Hematopoietic multipotent progenitor cell treated with erythropoietin and hydrocortisone succinate and interleukin-3 and kit ligand, for 6 days (in vitro differentiated cells): ENCODE measurements at places on chromosomes 2 and 18.

- no peak for DNase-seq
Measured at GRCh38 chr2:69145204-69145603, 132.2 kb downstream of the ANTXR1 start.

GRCh38 chr2:46097714-46098480, 199.3 kb upstream of the EPAS1 start:
- DNase-seq, result no peak

GRCh38 chr2:109497911-109498870, 115.6 kb downstream of the SEPTIN10 start:
- no peak for DNase-seq

DNA sequence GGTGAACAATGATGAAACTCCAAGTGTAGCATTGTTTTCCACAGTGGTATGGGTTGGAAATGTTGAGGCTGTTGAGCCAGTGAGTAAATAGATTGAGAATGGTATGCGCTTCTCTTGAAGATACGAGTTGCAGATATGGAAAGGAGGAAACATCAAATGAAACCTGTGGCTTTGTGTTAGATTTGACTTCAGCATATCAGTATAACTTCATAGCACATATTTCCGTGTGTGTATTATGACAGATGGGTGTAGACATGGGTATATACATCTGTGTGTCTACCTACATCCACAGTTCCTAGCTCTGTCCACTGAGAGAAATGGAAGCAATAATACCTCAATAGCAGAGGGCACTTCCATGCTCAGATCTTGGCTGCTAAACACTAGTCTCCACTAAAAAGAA, 8.0 kb downstream of the SNED1 start:
- no peak for DNase-seq

- no peak for DNase-seq
Measured at GRCh38 chr18:48672671-48673340, 134.0 kb downstream of the CTIF start.

- DNase-seq, result no peak
Measured at GRCh38 chr18:68991286-68991685, 193.4 kb downstream of the CCDC102B start.

- DNase-seq, result peak; percentile 75
Measured at GRCh38 chr2:216695401-216695821, at the start of gene IGFBP5. Gene IGFBP5, minus strand, starts transcription at chr2:216695549. Its CDS starts 774 bp downstream, at chr2:216694775.

- no peak for DNase-seq
Measured at GRCh38 chr18:45284174-45284573, 331.1 kb upstream of the SLC14A2 start.

- peak; percentile 69 for DNase-seq
Measured at GRCh38 chr2:233385489-233386044, 31.3 kb downstream of the DGKD start.

DNA sequence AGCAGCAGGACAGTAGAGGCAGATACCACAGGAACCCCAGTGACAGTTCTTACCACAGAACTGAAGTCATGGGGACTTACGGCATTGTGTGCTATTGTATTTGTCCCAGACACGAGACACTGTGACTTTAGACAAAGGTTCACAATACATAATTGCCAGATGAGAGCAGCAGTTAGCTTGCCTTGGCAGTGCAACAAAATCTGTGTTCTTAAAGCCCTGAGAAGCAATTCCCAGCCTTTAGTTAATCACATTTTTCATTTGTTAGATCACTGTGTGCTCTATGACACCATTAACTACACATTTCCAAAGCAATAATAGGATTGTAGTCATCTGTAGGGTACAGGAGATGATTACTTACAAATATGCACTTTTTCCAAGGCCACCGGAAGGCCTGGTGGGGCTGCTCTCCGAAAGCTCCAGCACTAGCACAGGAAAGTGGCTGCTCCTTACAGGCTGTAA, 97.5 kb upstream of the LDLRAD4 start:
- no peak for DNase-seq

DNA sequence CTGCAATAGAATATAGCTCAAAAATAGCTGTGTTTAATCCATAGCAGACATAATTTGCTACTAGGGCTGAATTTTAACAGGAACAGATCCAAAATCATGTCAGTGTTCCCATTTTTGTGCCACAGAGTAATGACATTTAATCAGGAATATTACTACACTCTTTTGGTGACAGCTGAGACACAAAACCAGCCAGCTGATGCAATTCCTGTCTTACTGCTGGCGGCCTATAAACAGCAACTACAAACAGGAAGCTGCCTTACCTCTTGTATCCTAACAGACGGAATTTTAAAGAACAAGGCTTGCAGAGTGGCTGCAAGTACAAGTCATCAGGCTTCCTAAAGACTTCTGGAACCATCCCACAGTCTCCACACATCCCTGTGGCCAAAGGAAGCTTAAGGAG, 218.1 kb downstream of the ZNF521 start:
- no peak for DNase-seq

DNA sequence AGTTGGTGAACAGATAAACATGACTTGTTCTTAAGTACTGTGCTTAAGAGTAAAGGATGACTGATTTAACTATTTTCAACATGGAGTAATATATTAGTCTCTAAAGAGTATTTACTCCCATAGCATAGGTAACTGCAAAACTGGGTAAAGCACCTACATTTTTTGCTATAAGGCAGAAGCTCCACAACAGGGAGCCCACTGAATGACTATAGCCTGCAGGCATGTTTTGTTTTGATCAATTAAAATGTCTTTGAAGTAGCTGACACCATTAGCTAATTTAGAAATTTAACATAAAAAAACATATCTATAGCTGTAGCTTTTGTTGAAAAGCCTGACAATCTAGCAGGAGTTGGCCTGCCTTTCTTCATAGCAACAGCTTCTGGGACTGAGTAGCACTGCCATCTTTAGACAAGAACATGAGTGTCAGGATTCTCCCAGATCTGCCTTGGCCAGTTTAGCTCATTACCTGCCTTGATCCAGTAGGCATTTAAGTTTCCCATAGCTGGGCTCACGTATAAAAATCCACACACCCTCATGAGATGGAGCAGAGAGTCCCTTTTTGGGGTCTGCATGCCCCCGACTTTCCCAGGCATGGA, 1935.1 kb upstream of the PIK3C3 start:
- DNase-seq, result no peak

DNA sequence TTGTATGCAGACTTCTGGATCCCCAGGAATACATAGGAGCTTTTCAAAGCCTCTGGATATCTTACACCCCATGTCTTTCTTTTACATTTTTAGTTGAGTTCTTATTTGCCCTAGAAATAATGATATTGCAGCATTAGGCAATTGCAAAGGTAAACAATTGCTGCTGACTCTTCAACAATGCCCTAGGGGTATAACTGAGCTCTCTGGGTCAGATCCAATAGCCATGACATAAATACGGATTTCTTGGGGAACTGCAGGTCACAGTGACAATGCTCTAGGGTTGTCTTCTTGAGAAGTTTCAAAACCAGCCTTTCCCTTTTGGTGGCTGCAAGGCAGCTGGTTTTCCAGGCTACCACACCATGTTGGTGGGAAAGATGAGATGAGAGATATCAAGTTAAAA, 16.5 kb upstream of the OR6B3 start:
- no peak for DNase-seq

GRCh38 chr18:44733069-44733753, 52.5 kb downstream of the SETBP1 start:
- DNase-seq, result peak; percentile 16

DNA sequence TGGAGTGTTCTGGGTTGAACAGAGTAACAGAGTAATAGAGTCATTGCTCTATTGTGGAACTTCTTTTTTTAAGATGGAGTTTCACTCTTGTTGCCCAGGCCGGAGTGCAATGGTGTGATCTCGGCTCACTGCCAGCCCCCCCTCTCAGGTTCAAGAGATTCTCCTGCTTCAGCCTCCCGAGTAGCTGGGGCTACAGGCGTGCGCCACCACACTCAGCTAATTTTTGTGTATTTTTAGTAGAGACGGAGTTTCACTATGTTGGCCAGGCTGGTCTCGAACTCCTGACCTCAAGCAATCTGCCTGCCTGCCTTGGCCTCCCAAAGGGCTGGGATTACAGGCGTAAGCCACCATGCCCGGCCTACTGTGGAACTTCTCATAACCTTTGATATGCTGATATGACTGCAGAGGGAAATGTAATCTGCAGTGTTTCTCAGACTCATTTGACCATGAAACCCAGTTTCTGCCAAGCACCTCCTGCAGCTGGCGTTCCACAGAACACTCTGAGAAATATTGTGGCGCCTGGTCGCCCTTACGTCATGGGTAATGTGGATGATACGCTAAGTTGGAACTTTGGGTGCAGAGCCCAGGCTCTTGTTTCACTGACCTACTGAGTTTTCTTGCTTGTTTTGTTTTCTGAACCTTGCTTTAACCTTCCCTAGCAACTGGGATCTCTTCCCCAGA, 213.8 kb downstream of the BCL2 start:
- DNase-seq, result no peak

- peak; percentile 80 for DNase-seq
Measured at GRCh38 chr2:218876562-218877219, 4.0 kb upstream of the WNT10A start.

DNA sequence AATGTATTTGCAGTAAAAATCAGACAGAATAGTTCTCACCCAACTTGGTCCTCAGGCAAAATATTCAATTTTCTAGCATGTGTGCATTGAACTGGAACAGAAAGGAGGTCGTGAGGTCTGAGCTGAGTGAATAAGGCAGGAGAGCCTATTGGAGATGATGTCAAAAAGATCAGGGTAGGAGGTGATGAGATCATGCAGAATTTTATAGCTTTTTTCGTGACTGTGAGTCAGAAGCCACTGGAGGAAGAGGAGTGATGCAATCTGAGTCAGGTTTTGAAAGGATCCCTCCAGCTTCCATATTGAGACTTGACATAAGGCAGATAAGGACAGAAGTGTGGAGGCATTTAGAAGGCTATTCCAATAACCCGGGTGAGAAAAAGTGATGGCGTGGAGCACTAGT, 299.5 kb upstream of the SOX11 start:
- DNase-seq, result no peak

DNA sequence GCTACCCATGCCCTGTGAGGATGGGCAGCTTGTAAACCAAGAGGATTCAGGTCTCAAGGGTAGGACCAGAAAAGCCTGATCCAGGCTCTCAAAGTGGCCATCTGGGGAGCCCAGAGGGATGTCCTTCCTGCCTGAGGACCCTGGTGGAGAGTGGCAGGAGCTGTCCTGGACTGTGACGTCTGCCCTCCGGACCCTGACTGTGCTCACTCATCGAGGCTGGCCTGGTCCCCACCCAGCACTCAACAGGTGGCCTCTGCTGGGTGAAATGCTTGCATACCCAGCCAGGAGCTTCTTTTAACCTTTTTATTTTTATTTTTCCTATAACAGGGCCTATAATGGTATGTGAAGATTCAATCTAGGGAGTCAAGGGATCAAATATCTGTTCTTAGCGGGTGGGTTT, 24.5 kb downstream of the CREG2 start:
- no peak for DNase-seq

GRCh38 chr18:47448956-47449355, 197.5 kb upstream of the SKOR2 start:
- DNase-seq, result no peak

DNA sequence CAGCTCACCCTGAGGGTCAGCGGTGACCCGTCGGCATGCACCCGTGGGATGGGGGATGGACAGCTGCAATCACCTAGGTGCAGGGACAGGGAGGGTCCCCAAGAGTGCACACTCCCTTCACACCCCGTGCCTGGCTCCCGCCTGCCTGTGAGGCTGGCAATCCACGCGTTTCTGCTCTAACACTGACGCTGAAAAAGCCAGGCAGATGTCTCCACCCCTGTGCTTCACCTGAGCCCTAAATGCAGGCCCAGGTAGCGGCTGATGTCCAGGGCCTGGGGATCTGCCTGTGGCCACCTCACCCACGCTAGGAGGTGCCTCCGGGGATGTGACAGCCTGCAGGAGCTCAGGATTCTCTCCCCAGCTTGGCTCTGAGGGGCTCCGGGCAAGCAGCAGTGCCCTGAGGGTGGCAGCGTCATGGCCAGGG, 212.0 kb upstream of the SALL3 start:
- DNase-seq, result no peak

DNA sequence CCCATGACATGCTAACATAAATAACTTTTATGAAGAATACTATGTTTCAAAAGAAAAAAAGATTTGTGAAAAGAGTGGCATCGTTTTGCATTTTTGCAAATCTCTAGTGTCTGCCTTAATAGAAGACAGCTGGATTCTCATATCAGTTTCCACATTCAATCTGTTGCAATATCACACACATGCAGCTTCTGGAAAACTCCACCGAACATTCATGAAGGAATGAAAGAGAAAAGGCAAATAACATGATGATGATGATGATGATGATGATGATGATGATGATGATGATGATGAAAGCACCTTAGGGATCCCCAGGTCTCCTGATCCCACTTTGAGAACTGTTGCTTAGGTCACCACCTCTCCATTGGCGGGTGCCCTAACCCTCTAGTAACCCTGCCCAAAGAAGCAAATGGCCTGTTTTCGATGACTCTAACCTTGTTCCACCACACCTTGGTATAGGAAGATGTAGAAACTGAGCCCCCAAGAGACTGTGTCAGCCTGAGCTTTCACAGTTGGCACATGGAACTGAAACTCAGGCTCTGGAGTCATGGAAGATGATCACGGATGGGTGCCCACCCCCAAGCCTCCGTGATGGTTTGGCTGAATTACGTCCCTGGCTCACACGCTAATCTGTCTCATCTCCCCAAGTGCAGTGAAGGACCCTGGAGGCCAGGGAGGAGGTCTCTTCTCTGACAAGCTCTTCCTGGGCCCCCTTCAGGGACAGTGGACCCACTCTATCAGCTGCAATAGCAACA, 80.1 kb upstream of the SMAD7 start:
- no peak for DNase-seq

DNA sequence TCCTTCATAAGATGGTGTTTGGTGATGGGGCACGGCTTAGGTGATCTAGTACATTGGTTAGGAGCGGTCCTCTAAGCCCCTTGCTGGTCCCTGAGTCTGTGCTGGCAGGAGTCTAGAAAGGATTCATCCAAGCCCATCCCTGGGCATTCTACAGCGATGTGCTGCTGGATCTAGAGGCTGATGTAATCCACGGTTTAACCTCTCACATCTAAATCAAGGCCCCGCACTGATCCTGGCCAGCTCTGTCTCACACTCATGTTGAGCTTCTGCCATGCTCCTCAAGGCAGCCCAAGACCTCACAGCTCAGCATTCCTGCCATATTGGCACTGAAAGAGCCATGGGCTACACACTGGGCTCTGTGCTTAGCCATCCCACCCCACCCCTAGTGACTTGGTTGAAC, 664.8 kb downstream of the STK39 start:
- no peak for DNase-seq

GRCh38 chr2:217568289-217568971, 434.4 kb downstream of the TNS1 start:
- no peak for DNase-seq

GRCh38 chr2:174035981-174036742, 71.0 kb upstream of the SP3 start:
- DNase-seq, result peak; percentile 43

DNA sequence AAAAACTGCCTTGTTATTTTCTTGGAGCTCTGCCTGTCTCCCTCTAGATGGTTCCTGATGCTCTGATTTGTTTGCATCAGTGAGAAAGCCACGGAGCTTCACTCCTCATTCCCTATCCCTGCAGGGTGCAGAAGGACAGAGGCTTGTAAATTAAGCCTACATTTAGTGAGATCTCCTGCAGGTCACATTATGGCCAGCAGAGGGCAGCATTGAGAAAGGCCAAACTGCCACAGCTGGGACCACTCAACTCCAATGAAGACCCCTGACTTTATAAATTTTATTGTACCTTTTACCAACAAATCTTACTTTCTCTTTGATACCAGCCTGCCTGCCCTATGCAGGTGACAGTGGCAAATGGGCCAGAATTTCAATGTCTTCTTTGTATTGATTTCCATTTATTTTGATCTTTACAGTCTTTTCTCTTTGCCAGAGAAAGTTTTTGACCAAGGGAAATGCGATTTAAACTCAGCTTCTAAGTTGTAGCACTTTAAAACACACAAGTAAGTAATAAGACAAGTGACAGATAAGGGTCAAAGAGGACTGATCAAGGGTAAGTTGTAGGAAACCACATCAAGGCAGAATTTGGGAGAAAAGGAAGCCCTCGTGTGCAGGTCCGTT, 1029.1 kb upstream of the KLHL29 start:
- peak; percentile 49 for DNase-seq
